GF-D8 (cell line): ENCODE measurements at places on chromosomes 5 and 9.

GRCh38 chr5:170429014-170429413, 39.8 kb upstream of the KCNMB1 start:
- no peak for DNase-seq

- peak; percentile 26 for DNase-seq
Observed at GRCh38 chr9:68998812-68999211, 15.1 kb downstream of the PRKACG start.

DNA sequence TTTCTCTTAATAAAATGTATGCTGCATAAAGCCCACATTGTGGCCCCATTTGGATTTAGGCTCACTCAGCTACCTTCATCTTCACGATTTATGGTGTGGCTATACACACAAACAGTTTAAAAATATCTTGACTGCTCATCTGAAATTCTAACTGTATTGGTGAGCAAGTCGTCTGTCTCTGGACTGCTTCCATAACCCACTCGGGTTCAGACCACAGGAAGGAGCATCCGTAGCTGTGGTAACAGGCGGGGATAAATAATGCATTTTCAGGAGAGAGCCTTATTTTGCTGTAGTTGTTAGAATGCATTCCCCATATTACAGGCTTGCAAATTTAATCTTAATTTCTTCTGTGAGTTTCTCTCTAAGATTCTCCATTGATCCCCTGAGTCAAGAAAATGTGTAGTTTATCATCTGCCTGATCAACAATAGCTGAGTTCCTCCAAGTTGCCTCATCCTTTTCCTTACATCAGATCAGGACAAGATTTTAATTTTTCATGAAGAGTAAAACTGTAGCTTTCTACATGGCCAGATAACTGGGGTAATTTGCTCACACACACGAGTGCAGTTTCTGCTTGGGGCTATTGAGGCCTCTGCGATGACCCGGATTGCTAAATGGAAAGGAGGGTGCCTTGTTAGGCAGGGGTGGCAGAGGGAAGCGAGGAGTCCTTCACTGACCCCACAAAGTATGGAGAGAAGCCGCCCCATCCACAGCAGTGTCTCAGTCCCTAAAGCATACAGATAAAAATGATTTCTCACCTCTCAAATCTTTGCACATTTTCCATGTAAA, 133.9 kb downstream of the FSTL4 start:
- DNase-seq = no peak

GRCh38 chr9:4489919-4490704, at the start of gene SLC1A1:
Gene SLC1A1, plus strand, starts transcription at chr9:4490468. Its CDS starts 212 bp downstream, at chr9:4490680.
- no peak for DNase-seq

- DNase-seq = no peak
Observed at GRCh38 chr5:71836084-71836483, 117.0 kb downstream of the CARTPT start.

- DNase-seq = no peak
Observed at GRCh38 chr5:158326256-158326655, 467.3 kb upstream of the CLINT1 start.

DNA sequence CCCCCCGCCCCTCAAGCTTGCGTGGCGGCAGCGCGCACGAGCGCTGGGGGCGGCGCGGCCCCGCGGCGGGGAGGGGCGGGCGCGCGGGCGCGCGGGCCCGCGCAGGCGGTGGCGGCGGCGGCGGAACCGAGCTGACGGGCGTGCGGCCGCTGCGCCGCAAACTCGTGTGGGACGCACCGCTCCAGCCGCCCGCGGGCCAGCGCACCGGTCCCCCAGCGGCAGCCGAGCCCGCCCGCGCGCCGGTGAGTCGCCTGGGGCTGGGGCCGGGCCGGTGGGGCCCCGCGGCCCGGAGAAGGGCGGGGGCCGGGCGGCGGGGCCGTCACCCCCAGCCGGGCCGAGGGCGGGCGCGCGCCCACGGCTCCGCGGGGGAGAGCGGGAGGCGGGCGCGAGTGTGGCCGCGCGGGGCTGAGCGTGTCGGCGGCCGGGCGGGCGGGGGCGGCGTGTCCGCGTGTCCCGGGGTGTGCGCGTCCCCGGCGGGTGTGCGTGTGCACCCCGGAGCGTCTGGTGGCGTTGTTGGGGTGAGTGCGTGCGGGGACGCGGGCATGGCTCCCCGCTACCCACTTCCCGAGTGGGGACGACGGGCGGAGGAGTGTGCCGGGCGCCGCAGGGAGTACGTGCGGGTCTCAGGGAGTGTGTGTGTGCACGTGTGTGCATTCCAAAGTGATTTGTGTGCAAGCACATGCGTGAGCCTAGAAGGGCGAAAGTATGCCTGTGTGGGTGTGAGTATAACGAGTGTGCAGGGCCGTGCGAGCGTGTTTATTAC, at the start of gene NEK6:
Gene NEK6 (plus strand): TSS at position 106 of the 763 bp plus-strand sequence. CDS start 44,016 bp downstream, outside the sequence.
- DNase-seq = no peak

DNA sequence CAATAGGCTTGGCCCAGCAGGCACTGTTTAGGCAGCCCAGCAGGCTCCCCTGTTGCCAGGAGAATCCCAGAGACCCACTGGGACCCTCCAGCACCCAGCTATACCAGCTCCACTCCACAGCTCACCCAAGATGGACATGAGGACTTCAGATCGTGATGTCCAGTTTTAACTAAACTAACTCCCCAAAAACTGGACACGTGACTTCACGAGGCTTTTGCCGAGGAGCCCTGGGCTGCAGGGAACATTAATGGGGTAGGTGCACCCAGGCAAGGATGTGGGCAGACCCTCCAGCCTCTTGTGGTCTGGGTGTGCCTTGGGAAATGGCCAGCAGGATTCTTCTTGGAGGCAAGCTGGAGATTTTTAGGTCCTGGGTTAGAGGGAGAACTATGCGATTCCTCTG, 8.9 kb upstream of the NKD2 start:
- DNase-seq = no peak

DNA sequence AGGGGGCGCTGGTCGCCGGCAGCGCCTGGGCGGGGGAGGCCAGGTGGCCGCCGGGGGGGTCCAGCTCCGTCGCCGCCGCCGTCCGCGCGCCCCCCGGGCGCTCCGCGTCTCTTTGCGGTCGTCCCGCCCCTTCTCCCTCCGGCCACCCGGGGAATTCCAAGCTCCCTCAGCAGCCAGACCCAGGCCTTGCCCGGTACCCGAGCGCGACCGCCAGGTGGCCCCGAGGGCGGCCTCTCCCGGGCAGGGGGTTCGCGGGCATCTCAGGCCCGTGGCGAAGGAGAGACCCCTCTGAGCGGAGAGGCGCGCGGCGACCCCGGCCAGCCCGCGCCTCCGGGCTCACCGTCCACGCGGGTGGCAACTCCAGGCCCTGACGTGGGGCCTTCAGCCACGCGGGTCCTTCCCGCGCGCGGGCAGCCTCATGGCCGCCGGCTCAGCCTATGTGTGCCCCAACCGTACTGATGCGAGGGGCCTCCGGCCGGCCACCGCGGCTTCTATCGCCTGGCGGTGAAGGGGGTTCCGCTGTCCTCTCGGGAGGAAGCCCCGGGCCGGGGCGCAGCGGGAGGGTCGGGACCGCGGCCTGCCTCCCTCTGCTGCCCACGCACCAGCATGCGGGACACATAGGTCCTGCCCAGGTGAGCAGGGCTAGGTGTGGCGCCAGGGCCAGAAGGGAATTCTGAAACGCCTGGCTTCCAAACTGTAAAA, 529 bp upstream of the NRARP start:
- no peak for DNase-seq

- no peak for DNase-seq
Observed at GRCh38 chr5:52876456-52876855, 88.7 kb downstream of the ITGA1 start.

- no peak for DNase-seq
Observed at GRCh38 chr9:70013598-70014196, 30.0 kb upstream of the MAMDC2 start.

GRCh38 chr5:15615859-15616258, 115.9 kb downstream of the FBXL7 start:
- no peak for DNase-seq

DNA sequence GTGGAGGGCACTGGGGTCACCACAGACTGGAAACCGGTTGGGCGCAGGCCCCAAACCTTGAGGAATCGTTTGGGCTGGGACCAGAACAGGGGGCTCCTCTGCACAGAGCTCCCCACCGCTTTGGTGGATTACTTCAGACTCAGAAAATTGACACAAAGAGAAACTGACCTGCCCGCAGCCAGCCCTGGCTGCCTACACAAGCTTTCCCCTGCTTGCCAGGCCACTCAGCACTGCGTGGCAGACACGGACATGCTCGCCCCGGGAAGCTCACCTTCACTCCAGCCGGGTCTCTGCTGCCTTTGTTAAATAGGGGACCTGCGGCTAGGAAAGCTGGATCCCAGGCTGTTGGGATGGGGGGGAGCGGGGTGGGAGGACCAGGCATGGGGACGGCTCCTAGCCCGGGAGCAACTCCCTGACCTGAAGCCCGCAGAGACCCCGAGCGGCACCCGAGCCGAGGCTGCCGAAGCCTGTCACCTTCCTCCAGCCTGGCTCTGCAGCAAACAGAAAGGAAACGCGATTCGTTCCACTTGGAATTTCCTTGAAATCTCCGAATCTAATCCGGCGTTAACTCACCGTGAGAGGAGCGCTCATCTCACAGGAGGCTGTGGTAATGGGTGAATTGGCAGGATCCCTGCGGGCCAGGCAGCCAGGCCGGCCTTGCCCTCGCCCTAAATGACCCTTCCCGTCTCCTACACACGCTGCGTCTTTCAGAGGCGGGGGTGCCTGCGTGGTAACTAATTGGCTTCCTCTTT, 8.8 kb downstream of the PAX5 start:
- DNase-seq = no peak

GRCh38 chr9:96029722-96030530, 154.4 kb downstream of the ERCC6L2 start:
- DNase-seq = no peak
